NAMALWA (cell line): ENCODE measurements at places on chromosomes 4 and X.

DNA sequence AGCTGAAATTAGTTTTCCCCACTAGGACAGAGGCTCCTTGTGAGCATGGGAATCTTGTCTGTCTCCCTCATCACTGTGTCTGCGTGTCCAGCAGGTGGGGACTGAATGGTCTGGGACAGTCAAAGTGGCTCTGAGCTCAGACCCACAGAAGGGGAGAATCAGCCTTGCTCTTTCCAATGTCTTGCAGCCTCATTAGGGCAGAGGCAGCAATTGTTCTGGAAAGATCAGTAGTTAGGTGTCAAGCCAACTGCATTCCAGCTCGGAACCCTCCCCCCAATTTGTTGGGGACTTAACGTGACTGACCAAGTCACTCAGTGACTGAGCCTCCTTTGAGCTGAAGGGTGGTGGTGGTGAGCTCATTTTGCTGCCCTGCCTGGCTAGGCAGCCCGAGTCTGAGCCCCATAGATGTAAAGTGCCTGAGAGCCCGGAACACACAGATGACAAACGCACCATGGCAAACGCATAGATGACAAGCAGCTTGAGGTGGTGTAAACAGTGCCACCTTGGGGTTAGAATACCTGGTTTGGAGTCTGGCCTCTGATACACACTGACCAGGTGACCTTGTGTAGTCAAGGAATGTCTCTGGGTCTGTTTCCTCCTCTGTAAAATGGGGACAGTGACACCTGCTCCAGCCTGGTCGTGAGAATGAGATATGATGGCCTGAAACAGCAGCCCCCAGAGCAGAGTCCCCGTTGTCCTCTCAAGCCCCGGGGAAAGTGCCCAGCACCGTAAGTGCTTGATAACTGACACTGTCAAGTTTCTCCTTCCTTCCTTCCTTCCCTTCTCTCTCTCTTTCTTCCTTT lies 2.7 kb upstream of the SORCS2 start:
- peak; percentile 40 for DNase-seq

DNA sequence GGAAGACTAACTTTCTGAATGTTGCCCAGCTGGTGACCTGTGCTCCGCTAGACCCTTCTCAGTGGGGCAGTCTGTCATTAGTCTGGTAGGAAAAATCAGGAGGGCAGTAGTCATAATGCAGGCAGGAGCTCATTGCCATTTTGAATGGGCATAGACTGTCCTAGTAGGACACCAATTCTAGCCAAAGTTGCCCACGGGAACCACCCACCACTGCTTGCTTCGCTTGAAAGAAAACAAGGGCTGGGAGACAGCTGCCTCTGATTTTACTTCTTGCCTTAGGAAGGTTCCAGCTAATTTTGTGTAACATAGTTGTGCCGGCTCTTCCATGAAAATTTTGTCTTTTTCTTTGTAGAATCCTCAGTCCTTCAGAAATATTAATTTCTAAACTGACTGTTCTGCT lies 23.3 kb downstream of the HOPX start:
- DNase-seq: no peak

DNA sequence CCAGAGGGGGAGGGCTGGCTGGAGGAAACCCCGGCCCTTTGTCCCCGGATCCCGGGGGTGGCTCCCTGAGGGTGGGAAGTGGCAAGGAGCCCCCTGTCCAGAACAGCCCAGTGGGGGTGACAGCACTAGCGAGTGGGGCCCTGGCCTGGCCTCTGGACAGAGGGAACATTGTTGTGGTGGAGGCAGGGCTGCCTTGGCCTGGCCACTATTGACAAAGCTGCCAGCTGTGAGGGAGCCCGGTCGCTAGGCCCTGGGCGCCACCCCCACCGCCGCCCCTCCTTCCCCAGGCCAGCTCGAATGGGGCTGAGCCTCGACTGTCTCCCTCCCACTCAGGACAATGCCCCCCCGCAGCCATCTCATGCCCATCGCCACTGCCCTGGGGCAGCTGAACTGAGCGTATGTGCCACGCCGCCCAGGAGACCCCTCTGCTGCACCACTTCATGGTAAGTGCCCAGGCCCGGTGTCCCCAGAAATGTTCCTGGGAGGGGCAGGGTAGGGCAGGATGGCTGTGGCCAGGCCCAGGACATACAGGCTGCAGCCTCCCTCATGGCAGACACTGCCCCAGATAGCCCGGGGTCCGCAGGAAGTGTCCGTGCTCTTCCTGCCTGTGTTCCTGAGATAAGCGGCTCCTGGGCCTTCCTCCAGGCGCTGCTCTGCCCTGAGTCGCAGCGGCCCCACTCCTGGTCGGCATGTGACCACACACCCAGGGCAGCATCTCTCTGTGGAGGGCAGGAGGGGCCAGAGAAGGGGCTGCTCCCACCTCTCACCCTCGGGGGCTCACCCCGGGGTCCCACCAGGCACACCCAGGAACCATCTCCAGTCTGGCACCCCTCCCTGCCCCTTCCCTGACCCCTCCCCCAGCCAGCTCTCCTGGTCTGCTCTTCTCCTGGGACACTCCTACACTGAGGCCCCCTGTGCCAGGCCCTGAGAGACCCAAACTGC lies 1.4 kb downstream of the PLXNB3 start:
- DNase-seq: no peak

DNA sequence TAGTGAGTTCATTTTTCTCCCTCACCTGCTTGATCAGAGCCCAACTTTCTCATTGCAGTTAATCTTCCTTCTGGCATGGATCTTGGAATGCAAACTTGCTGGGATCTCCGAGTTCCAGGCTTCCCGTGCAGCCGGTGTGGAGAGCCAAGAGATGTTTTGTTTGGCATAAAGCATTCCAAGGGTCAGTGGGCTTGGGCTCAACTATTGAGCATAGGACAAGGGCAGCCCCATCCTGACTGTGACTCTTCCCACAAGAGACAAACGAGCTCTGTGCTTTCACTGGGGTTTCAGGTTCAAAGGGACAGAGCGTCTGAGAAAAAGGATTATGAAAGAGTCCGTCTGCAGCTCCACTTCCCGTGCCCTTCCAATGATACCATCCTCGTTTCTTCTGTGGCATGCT lies 10.5 kb downstream of the TLR7 start:
- no peak for DNase-seq

GRCh38 chrX:122816288-122816687 lies 367.8 kb upstream of the GRIA3 start:
- DNase-seq: no peak

DNA sequence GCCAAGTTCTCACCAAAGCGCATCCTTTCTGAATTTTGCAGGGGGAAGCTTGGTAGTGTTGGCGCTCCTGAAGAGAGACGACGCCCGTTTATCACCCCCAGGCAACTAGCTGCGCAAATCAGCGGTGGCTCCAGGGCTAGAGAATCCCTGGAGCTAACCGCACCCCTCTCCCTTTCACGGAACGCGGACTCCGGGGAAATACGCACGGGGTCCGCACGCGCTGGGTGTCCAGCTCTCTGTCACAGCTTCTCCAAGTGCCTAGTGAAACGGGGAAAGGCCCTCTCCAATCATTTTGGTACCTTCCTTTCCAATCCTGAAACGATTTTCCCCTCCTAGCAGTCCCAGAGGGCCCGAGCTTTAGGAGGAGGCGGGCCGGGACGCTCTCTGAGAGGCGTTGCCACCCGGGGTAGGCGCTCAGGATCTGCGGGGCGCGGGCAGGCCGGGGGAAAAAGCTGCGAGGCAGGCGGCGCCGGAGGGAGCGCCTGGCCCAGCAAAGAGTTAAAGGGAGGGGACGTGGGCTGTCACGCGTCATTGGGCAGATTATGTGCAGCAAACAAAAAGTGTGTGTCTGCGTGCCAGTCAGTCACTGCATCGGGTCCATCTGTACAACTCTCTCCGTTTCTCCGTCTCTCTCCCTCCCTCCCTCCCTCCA lies at the start of gene PRDM8:
PRDM8 (plus strand) TSS at position 582 of the 652 bp plus-strand sequence. CDS start 2,578 bp downstream, outside the sequence.
- no peak for DNase-seq
